Stimulated activated naive CD4-positive, alpha-beta T cell (primary cell): ENCODE measurements at places on chromosomes 7 and 10.

- DNase-seq, result peak; percentile 3
These were observed 381.6 kb downstream of the TYW1 start for GRCh38 chr7:67377939-67378862.

DNA sequence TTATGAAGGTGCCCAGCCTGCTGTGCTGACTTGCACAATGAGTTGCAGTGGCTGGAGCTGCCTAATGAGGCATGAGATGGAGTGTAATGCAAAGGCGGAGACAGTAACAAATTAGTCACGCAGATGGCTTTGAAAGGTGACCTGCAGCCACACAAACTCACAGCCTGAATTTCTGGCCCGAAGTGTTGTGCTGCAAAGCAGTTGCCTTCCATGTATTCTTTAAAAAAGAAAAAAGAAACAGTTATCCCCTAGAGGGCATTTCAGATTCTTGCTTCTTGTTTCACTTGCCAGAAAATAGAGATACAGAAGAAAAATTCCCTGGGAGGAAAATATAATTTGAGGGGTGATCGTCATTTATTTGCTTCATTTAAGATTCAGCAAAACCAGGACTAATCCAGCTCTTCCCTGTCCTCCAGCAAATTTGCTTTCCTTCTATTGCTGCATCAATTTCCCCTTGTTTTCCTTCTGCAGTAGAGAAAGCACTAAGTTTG lies 239.9 kb downstream of the ADRA2A start:
- no peak for DNase-seq

- DNase-seq, result no peak
These were observed 173.6 kb upstream of the PDE1C start for GRCh38 chr7:32243687-32244290.

DNA sequence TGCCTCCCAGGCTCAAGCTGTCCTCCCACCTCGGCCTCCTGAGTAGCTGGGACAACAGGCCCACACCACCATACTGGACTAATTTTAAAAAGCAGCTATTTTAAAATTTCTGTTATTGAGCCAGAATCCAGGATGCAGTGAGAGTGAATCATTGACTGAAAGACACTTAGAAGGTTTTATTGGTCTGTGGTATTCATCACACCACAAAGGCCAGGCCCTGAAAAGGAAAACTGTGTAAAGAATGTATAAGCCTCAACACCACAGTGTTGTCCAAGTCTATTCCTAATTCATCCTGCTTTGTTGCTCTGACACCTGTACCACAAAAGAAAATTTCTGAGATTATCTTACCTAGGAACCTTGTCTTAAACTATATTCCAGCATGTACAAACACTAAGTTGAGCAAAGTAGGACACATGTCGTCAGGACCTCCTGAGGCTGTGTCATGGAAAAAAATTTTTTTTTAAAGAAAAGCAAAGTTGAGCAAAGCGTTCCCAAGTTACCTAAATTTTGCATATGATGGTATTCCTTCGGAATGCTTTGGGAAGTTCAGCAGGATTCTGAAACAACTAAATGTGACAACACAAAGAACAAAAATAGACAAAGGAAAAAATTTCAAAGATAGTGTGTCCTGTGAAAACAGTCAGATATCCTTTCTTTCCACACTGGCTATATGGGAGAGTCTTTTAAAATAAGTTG lies 129.6 kb upstream of the MKLN1 start:
- DNase-seq, result no peak

DNA sequence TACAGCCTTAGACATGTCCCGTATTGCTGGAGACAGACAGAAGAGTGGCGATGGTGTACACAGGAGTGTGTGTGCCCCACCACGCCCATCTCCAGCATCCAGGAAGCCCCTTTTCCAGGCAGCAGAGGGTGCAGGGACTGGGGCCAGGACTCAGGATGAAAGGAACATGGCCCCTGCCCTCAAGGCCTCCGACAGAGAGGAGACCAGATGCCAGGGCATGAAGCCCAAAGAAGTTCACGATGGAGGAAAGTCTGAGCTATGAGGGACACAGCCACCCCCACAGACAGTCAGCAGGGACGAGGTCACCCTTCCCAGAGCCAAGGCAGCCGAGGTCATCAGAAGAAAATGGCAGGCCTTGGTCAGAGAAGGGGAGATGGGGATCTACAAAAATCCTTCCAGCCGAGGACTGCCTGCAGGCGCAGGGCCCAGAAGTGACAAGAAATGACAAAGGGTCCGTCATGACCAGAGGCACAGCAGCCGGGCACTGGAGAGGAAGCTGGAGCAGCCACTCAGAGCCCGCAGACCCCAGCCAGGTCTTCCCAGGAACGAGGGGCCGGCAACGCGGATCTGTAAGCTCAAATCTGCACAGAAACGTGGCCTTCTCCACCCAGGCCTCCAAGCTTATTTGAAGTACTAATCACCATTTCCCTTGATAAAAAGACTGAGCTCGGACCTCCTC lies 78.7 kb upstream of the PPP2R2D start:
- no peak for DNase-seq

GRCh38 chr7:155361947-155362346 lies 64.3 kb downstream of the INSIG1 start:
- no peak for DNase-seq

- no peak for DNase-seq
These were observed 141.1 kb downstream of the GRM3 start for GRCh38 chr7:86784765-86785164.
